HS-27A (cell line): ENCODE measurements at places on chromosomes 16 and 17.

- no peak for DNase-seq
Observed at GRCh38 chr17:50710025-50710424, 2.3 kb upstream of the ANKRD40 start.

- peak; percentile 95 for DNase-seq
Observed at GRCh38 chr16:82653550-82654511, 27.1 kb downstream of the CDH13 start.

DNA sequence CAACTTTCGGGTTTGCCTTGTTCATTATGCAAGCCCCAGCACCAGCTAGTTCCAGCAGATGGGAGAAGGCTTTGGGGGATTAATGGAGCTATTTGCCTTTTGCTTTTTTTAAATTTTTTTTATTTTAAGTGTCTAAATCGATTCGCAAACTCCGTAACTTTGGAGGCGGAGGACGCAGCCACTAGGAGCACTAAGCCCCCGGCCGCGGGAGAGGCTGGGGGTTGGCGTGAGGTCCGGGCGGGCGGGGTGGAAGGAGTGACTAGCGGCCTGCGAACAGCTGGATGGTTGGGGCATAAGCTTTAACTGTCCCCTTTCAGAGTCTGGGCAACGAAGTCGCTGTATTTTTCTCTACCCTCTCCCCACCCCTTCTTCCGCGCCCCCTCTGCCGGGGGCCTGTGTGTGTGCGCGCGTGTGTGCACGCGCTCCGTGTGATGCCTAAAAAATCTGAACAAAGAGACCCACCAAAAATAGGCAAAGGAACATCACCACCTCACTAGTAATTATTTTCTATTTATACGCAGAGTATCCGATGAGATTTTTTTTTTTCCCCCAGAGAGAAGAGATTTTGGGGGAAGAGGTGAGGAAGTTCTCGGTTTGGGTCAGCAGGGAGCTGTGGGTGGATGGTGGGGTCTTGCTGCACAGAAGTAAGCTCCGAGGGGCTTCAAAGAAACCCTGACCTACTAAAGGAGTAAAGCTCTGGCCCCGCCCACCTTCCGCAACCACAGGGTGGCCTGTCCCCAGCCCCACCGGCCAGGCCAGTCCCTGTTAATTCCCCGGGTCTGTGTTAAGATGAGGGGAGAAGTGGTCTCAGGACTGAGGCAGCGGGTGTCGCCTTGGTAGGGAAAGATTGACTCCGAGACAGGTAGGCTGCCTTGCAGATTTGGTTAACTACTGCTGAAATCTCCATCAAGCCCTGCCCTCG lies 2.3 kb downstream of the SHISA9 start:
- DNase-seq: no peak

GRCh38 chr17:79211061-79211770 lies 136.6 kb downstream of the ENGASE start:
- no peak for DNase-seq

- DNase-seq: no peak
Observed at GRCh38 chr17:20989991-20990855, 52.6 kb downstream of the USP22 start.

DNA sequence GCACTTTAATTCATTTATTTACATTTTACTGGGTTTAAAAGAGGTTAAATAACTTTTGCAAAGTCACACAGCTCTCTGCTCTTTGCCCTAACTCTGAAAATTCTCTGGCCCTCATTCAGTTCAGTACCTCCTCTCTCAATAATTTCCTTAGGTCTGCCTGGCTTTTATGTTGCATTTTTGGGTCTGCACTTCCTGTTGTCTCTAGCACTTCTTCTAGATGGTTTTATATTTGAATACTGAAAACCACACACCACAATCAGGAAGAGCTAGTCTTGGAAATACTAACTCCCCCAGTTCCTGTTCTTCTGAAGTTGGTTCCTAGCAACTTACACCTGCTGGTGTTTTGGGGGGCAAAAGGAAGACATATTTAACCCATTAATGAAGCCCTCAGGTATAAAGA lies 577.9 kb downstream of the HS3ST4 start:
- no peak for DNase-seq

- DNase-seq: no peak
Observed at GRCh38 chr17:43169561-43170139, 1.4 kb upstream of the NBR1 start.

GRCh38 chr16:55734665-55735064 lies 78.9 kb downstream of the SLC6A2 start:
- DNase-seq: no peak

DNA sequence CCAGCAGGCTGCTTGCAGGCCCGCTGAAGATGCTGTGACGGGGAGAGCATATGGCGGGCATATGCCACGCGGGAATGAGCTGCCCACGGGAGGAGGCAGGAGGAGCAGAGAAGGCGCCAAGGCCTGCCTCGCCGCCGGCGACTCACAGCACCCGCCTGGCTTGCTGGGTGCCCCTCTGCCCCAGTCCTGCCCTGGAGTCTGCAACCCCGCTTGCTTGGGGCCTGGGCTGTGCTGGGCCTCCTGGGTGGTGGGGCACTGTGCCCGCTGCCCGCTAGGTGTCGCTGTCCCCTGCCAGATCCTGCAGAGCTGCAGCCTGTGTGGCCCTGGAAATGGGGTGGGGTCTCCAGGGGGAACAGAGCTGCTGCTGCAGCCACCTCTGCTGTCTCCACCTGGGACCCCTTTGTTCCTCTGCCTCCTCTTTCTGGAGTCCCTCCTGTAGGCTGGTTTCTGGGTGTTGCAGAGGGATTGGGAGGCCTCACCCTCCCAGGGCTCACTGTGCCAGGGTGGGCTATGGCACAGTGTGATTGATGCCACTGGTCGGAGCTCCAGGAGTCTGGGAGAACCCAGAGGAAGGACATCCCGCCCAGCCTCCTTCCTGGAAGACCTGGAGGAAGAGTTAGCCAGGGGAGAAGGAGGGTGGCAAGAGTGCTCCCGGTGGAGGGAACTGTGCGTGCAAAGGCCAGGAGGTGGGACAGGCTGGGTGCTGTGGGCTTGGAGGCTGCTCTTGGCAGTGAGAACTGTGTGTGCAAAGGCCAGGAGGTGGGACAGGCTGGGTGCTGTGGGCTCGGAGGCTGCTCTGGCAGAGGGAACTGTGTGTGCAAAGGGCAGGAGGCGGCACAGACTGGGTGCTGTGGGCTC lies 141.0 kb upstream of the CIBAR2 start:
- DNase-seq: no peak
